Panc1 (cell line): ENCODE measurements at places on chromosomes 12 and 14.
A peak's percentile ranks its signal among the peaks of the same experiment; 100 is the strongest.

DNA sequence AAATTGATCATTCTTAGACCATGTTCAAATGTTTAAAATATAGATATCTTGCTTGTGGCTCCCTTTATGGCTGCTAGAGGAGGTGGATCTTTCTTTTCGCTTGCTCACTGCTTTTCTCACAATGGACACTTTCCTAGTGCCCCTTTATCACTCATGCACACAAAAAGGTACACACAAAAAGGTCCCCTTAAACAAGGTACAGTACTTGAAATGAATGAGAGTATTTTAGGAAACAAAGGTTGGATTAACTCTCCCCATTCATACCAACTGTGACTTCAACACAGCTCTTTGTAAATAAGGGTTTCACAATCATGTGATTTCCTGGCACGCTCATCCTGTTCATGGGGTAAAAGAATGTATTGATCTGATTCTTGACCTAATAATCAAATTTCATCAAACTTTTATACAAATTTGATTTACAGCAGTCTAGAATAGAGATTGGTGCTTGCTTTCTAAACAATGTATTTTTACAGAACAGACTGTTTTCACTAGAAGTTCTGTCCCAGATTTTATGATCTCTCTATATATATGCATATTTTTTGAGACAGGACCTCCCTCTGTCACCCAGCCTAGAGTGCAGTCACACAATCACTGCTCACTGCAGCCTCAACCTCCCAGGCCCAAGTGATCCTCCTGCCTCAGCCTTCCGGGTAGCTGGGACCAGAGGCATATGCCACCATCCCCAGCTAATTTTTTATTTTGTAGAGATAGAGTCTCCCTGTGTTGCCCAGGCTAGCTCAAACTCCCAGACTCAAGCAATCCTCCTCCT, 34.4 kb upstream of the EPS8 start:
- no peak for DNase-seq

GRCh38 chr14:81432219-81432661, 32.1 kb upstream of the STON2 start:
- no peak for DNase-seq

- no peak for DNase-seq
Measured at GRCh38 chr12:51077930-51078329, 5.5 kb downstream of the CSRNP2 start.

DNA sequence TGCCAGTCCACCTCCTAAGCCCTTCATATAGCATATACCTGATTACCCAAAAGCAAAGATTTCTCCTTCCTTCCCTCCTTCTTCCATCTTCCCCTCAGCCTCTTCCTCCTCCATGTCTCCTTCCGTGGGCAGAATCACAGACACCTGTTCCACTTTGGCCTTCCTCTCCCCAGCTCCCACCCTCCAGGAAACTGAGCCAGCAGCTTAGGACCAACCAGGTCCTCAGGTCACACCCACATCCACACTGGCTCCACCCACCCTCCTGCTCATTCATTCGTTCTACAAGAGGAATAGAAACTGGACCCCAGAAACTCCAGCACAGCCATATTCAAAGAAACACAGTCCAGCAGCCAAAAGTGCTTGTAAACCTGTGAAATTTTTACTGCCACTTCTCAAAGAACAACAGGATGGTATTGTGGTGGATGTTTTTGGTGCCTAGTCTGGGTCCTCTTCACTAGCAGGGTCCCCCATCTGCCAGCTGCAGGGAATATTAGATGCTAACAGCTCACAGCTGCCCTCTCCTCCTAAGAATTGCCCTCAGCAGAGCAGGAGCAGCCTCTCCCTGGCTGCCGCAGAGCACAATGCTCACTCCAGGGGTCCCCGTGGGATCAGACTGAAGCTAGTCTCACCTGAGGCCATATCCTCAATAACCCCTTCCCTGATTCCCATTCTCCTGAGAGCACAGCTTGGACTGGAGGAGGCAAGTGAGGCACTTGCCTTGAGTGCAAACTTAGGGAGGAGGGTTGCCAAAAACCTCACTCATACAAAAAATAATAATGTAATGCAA, 18.4 kb downstream of the CMKLR1 start:
- DNase-seq = no peak

GRCh38 chr12:19373586-19373985, 65.7 kb upstream of the AEBP2 start:
- no peak for DNase-seq

GRCh38 chr14:94373708-94374107, 14.7 kb downstream of the SERPINA1 start:
- DNase-seq = peak; percentile 15

- DNase-seq = no peak
Measured at GRCh38 chr14:95316821-95317220, 2.9 kb downstream of the CLMN start.

DNA sequence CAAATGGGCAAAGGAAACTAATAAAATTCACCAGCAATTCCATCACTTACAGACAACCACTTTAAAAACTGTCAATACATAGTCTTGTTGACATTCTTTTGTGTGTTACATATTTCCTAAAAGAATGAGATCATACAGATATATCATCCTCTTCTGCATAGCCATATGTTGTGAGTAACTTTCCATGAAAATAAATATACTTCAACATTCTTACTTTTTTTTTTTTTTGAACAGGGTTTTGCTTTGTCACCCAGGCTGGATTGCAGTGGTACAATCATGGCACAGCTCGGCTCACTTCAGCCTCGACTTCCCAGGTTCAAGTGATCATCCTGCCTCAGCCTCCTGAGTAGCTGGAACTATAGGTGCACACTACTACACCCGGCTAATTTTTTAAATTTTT, 20.9 kb downstream of the ZC2HC1C start:
- DNase-seq = no peak

GRCh38 chr14:92514844-92515514, 1.4 kb downstream of the RIN3 start:
- no peak for DNase-seq

- DNase-seq = no peak
Measured at GRCh38 chr14:21071225-21072030, 1.3 kb downstream of the ARHGEF40 start.

- DNase-seq = no peak
Measured at GRCh38 chr12:31533470-31533869, 57.5 kb downstream of the DENND5B start.

DNA sequence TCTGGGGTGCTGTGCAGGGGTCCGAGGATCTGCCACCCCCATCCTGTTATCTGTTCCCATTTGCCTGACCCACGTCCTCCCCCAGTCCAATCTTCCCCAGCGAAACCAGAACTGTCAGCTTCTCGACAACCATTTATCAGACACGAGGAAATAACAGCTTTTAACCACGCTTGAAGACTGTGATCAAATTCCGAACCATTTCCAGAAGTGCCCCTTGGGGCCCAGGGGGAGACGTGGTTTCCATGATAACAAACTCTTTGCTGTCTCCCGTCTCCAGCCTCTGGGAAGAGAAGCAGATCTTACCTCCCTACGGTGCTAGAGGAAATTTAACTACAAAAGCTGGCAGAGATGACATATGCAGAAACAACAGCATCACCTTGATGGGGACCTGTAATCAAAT, 35.1 kb upstream of the SRRM4 start:
- no peak for DNase-seq

GRCh38 chr12:62934239-62934798, 631 bp downstream of the PPM1H start:
- DNase-seq = no peak

DNA sequence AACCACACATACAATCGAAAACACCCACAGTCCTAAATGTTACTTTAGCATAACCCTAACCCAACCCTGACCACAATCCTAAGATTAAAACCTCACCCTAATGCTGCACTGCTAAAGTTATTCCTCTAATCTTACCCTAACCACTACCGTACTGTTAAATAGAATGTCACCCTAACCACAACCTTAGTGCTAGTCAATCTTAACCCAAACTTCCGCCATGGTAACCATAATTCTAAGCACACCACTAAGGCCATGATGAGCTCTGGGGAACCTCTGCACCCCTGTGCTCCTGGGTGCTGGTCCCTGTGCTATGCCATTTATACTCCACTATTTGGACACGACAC, 38.0 kb downstream of the LTBP2 start:
- DNase-seq = no peak

DNA sequence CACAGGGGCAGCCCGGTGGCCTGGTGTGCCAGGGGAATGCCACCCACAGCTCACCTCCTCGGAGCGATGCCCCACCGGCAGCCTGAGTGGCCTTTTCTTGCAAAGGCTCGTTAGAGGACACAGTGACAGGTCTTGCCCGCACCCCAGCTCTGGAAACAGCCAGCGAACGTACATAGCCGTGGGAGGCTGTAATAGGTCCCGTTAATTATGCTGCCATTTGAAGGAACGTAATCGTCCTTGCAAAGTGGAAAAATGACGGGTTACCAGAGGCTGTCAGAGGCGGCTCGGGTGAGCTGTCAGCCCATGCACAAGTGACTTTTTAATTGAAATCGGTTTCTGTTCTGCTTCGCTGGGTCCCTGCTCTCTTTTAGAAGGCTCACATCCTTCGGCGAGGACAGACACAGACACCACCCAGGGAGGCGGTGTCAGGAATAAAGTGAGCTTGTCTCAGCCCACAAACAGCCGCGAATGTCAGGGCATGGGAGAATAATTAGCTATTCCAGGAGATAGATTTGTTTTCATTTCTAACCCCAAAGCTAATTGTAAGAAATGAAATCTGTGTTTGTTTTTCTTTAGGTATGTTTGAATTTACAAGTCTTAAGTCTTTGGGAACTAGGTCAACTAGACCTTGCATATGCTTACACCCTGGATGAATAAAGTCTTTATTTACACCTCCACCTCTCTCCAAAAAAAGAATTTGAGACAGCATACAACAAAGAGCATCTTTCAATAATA, 77.2 kb upstream of the RFLNA start:
- DNase-seq = no peak

DNA sequence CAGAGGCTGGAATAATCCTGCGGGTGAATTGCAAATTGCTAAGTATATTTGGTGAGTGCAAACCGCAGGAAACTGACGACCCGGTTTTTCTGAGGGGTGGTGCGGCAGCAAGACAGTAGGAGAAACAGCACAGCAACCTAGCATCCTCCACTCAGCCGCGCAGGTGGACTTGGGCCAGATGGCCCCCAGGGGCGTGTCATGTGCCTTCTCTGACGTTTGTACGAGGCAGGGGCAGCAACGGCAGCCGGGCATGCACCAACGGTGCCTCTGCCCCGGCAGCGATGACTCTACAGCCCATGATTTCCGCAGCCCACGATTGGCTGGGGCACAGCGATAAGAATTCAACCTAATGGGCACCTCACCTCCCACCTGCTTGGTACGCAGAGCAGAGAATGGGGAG, 11.1 kb upstream of the CLEC2A start:
- DNase-seq = no peak

DNA sequence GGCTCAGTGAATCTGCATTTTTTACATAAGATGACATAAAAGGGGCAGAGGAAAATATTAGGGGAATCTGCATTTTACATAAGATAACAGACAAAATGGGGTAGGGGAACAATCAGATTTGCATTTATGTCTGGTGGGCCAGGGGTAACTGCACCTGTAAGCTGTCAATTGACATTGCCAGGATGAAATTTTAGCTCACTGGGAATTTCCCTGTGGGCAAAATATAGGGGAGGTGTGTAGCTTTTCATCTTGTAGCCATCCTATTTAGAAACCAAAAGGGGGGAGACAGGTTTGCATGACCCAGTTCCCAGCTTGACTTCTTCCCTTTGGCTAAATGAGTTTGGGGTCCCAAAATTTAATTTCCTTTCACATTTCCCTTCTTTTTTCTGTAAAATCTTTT, 3.5 kb downstream of the PCNX4 start:
- DNase-seq = no peak

- DNase-seq = no peak
Measured at GRCh38 chr12:97630356-97630755, 167.8 kb downstream of the RMST start.

GRCh38 chr14:67577909-67578749, 21.9 kb downstream of the PIGH start:
- no peak for DNase-seq

DNA sequence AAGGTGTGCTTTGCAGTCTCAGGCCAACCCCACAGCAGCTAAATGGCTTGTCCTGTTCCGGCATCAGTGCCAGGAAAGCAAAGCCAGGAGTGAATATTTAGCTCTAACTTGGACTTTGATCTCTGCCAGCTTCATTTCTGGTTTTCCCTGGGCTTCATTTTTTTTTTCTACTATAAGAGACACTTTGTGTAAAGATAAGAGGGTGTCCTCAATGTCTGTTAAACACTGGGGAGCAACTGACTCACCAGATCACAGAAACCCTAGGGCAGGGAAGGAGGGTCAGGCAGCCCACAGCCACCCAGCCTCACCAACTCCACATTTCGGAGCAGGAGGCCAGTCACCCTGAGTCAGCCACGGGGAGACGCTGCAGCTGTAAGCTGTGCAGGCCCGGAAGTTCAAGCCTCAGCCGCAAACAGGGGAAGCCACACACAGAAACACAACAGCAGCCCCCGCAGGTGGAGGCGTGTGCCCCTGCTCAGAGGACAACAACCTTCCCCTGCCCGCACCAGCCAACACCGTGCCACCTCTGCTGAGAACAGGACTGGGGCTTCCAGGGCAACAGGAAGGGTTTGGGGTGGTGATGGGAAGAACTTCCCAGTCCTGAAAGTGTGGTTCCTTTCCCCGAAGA, 6.3 kb downstream of the TNFRSF1A start:
- DNase-seq = no peak

GRCh38 chr14:60160422-60160821, 4.8 kb downstream of the DHRS7 start:
- DNase-seq = no peak

- no peak for DNase-seq
Measured at GRCh38 chr14:95126906-95127530, 30.3 kb downstream of the DICER1 start.

DNA sequence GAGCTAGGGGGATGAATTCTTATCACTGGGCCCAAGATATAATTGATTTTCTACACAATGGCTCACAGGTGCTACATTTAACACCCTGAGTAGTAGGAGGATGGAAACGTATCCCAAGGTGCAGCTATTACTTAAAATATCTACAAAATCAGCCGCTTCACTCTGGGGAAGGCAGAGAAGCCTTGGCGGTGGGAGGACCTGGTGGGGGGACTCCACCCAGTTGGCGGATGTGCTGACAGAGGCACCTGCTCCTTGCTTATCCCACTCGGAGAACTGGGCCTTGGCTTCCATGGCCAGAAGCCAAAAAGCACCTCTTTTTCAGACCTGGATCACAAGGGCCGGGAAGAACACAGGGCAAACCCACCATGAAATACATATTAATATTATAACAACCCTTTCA, 106.3 kb downstream of the OTX2 start:
- no peak for DNase-seq

DNA sequence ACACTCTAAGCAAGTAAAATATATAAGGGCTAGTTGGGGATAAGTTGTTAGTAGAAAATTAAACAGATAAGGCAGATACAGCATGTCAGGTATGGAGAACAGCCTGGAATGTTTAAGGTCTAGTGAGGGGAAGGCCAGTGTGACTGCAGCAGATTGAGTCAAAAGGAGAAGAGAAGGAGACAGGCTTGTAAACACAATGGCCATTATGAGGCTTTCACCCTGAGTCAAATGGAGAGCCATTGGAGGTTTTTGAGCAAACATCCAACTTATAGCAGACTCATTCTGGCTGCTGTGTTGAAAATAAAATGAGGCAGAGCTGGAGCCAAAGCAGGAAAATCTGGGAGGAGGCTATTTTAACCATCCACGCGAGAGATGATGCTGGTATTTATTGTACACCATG, 142.0 kb downstream of the DUSP6 start:
- no peak for DNase-seq
